Hypothalamus (tissue), 51 donors: ENCODE measurements at places on chromosomes 6 and 20.

GRCh38 chr6:119274197-119274595, 75.4 kb downstream of the MAN1A1 start:
- DNase-seq, result no peak

DNA sequence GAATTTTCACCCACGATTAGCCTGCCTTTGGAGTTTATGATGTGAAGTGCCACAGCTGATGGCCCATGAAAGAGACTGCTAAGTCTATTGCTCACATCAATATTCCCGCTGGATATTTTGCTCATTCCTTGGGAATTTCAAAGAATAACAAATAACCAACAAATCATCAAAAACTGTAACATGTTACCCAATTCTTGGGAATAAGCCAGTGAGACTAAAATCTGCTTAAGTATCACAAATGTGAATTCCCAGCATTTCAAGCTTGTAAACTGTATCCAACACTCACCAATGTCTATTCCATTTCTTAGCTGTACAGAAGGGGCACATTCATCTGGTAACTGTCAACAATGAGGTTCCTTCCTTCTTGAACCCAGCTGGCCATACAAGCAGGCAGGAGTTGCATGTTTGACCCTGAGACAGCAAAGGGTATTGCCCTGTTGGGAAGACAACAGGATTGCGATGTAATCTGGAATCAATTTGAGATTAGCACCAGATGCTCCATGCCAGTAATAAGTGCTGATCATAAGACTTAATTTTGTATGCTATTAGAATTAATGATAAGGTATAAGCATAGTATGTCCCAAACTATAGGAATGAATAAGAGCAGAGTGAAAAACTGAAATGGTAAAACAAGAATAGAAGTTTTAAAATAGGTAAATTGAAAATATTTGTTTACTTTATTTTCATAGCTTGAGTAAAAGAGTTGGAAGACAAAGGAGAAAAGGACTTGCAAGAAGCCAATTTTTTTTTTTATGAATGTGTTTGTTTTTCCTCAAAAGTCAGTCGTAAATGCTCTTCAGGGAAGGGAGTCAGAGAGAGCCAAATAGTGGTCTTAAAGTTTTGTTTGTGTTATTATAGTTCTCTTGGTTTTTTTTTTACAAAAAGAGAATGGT, 58.8 kb downstream of the RSPO3 start:
- DNase-seq, result no peak

GRCh38 chr6:162873537-162873936, 145.8 kb downstream of the PACRG start:
- DNase-seq, result no peak

DNA sequence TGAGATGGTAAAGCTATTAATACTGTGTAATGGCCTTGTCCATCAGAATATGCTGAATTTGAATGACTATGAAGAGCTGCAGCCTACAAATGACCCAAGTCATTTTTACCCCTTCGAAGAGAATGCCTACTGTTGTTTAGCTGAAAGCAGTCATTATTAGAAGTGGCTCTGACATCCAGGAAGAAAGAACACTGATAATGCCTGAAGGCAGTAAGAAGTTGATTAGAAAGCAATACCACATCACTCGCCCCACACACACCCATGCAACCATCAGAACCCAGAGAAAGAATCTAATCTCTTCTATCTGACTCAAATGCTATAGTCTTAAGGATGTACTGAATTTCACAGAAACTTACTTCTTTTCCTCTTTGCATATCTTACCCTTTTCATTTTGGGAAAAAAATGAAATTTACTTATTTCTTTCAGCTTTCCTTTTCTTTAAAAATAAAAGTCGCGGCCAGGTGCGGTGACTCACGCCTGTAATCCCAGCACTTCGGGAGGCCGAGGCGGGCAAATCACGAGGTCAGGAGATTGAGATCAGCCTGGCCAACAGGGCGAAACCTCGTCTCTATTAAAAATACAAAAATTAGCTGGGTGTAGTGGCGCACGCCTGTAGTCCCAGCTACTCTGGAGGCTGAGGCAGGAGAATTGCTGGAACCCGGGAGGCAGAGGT, 61.0 kb downstream of the ARHGAP18 start:
- DNase-seq, result no peak

DNA sequence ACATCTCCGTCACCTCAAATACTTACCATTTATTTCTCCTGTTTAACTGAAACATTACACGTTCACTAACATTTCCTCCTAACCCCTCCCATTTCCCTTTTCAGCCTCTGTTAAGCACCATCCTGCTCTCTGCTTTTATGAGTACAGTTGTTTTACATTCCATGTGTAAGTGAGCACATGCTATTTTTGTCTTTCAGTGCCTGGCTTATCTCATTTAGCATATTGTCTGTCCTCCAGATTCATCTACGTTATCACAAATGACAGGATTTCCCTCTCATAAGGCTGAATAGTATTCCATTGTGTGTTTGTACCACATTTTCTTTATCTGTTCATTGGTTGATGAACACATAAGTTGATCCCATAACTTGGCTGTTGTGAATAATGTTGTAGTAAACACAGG, 22.7 kb downstream of the TAF11 start:
- DNase-seq, result no peak

GRCh38 chr20:49584418-49585382, 16.8 kb upstream of the PTGIS start:
- DNase-seq, result no peak

DNA sequence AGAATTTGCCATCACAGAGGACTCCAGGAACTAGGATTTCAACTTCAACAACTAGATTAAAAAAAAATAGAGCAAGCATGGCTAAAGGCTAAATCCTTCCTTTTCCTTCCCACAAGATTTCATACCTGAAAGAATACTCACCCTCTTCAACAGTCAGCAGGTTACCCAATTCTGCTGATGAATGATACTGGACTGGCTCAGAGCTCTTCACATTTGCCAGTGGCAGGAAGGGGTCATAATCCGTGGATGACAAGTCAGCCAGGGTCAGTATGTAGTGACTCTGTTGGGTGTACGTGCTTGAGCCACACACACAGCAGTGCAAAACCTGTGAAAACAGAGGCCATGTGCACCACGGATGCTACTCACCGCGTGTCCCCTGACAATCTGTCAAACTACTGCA, 152.9 kb downstream of the INSM1 start:
- no peak for DNase-seq

- DNase-seq, result no peak
Observed at GRCh38 chr6:158972241-158973233, 27.5 kb downstream of the RSPH3 start.

- no peak for DNase-seq
Observed at GRCh38 chr6:36334832-36335459, 1.7 kb downstream of the BNIP5 start.

DNA sequence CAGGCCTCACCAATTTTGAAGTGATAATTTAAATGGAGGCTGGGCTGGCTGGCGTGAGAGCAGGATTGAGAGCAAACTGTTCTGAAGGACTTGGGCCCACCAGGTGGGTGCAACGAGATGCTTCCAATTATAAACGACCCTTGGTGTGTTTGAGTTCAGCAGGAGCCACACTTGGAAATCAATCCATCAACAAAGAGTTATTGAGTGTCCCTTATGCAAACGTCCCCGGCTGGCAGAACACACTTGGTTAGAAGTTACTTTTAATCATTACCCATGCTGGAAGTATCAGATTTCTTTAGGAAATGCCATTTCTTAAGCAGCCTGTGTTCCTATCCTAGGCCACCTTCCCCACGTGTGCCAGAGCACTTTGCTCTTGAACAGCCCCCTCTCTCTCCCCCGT, 37.8 kb upstream of the ZNF831 start:
- no peak for DNase-seq

GRCh38 chr6:66086532-66086931, 379.5 kb upstream of the EYS start:
- DNase-seq, result no peak

- DNase-seq, result no peak
Observed at GRCh38 chr20:32191422-32191821, 16.1 kb downstream of the PLAGL2 start.

GRCh38 chr6:47180633-47181032, 129.1 kb downstream of the TNFRSF21 start:
- DNase-seq, result no peak

GRCh38 chr6:5163247-5163646, 78.1 kb downstream of the PPP1R3G start:
- no peak for DNase-seq

GRCh38 chr6:71496018-71496721, 207.6 kb downstream of the OGFRL1 start:
- no peak for DNase-seq

GRCh38 chr20:11588875-11589274, 328.8 kb upstream of the BTBD3 start:
- DNase-seq, result no peak

GRCh38 chr20:62642666-62643520, 590 bp downstream of the SLCO4A1 start:
- peak; percentile 17 for DNase-seq

GRCh38 chr20:16501301-16501700, 71.9 kb downstream of the KIF16B start:
- DNase-seq, result no peak

DNA sequence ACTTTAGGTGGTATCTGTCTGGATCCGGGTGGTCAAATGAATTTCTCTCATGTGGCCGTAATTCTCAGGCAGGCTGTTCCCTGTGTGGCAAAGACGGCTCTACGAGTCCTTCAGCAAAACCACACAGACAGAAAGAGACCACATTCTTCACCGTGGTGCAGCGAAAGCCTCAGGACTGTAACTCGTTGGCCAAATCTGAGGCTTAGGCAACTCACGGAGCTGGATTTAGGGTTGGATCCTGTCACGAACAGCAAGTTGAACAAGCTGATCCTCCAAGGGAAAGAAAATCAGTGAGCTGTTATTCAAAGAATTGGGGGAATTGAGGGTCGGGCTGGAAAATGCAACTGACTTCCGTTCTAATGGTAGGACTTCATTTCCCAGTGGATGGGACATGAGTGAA, 167.4 kb downstream of the ZMYND8 start:
- DNase-seq, result no peak

DNA sequence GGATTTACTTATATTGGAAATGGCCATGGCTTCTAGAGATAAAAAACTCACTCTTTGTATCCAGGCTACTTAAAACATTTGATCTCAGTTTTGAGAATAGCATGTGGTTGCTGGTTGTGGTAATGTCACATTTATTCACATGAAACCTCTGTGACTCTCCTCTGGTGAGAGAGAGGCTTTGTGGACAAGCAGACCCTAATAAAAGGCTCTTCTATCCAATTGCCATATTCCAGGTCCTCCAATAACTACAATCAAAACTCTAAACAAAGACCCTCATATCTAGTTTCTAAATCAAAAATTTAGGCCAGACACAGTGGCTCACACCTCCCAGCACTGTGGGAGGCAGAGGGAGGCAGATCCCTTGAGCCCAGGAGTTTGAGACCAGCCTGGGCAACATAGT, 176.3 kb upstream of the LAMP5 start:
- DNase-seq, result no peak

DNA sequence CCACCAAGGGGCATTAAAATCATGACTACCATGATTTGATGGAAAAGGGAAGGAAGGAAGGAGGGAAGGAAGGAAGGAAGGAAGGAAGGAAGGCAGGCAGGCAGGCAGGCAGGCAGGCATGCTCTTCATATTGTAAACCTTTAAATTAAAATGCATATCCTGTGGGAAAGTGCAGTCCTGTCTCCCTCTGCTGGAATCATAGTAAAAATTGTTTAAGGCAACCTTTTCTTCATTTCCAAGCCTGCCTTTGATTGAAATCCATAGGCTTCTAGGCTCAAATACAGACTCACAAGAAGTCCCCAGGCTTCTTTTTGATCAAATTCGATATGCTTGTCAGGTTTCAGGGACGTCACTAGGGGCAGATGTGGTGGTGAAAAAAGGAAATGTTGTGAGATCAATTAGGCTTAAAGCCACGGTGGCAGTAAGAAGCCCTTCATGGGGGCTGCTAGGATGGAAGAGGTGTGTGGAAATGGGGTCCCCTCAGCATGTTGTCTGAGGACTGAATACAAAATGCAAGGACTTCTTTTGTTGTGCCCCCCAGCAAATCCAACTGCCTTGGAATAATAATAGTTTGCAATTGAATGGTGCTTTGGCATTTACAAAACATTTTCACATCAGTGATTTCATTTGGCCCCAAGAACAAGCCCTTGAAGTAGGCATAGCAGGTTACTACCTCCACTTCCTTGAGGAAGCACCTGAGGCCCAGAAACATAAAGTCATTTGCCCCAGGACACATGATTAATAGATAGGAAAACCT, 25.6 kb upstream of the GABRR1 start:
- peak; percentile 1 for DNase-seq

- DNase-seq, result no peak
Observed at GRCh38 chr6:31352683-31353383, 4.1 kb downstream of the HLA-B start.

GRCh38 chr6:156883497-156884252, 106.5 kb downstream of the ARID1B start:
- no peak for DNase-seq

- no peak for DNase-seq
Observed at GRCh38 chr20:43832096-43832816, 82.4 kb upstream of the TOX2 start.

- no peak for DNase-seq
Observed at GRCh38 chr20:7893014-7893730, 47.1 kb downstream of the HAO1 start.

GRCh38 chr6:36660771-36661471, 17.6 kb upstream of the CDKN1A start:
- peak; percentile 31 for DNase-seq

- DNase-seq, result no peak
Observed at GRCh38 chr20:37081717-37082289, 14.0 kb downstream of the RBL1 start.

DNA sequence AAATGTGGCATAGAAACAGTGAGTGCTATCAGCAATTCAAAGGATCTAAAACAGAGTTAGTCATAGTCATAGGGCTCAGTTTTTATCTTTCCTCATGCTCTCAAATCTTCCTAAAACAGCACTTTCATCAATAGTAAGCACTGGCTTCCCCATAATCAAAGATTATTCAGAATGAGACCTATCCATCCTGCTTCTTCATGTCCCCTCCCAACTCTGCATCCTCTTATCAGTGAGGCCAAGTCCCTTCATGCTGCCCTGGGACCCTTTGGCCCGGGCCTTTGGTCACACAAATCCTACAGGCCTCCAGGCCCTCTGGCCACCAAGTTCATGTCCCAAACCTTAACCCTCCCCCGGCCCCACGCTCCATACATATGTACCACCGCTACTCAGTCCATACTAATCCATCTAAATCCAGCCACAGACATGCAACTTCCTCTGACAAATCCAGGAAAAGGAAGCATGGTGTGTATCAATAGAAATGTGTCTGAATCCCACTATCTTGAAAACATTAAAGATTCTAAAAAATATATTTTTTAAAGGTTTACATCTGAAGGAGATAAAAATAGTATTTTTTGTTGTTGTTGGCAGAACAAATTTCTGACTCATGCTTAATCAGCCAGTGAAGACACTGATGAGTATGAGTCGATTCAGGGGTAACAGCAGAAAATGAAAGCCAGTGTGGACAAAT, 143.5 kb downstream of the PDE7B start:
- no peak for DNase-seq

GRCh38 chr6:39886871-39887270, 47.4 kb downstream of the MOCS1 start:
- DNase-seq, result no peak
